HFFc6 (cell line): ENCODE measurements at places on chromosomes 2 and 18.
A peak's percentile ranks its signal among the peaks of the same experiment; 100 is the strongest.

- DNase-seq = no peak
Observed at GRCh38 chr2:211175956-211176355, 619.6 kb downstream of the CPS1 start.

- DNase-seq = no peak
Observed at GRCh38 chr2:232971744-232972143, 41.3 kb downstream of the NGEF start.

DNA sequence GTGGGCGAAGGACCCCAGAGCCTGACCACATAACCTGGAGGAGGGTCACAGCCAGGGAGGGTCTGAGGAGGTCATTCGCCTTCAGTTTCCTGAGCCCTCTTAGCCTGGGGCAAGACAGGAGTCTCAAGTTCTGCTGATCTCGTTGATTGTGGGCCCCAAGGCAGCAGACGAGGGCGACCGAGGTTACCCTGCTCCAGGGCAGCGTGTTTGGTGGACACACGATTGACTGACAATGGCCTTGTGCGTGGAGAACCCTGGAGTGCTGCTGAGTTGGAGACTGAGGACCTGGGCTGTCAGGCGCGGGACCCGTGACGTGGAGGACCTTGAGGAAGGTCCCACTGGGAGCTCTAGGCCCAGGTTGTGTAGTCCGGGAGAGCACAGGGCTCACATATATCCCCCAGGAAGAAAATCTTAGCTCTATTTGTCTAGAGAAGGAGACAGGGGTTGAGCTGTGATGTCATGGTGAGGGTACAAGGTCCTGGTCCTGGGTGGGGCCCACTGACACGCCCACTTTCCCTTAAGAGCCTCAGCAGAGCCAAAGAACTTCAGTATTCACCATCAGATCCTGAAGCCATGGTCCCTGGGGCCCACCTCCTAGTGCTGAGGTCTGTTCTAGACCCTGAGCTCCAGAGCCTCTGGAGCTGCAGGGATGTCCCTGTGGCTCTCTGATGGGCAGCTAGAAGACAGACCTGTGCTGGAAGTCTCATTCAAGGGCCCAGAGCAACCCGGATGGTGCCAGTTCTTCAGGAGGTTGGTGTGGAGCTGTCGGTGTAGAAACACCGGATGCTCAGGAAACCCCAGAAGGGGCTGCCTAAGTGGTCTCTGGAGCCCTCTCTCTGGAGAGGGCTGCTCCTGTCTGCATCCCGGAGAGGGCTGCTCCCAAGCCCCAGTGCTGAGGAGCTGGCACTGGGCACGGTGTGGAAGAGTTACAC is 53.1 kb downstream of the DYSF start:
- no peak for DNase-seq

DNA sequence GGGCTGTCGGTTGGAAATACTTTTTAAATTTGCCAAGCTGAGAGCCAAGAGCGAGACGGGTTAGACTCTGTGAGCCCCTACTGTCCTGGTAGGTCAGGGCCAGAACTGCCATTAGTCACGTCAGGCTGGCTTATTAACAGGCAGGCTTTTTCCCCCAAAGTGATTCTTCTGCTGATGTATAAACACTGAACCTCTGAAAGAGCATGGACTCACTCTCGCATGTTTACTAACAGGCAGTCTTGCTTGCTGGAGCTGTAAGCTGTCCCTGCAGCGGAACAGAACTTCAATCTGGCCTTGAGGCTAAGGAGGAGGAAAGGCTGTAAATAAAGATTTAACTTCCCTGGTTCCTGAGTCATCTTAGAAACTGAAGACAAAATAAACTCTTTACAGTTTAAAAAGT is 288.4 kb downstream of the PIEZO2 start:
- no peak for DNase-seq

- DNase-seq = no peak
Observed at GRCh38 chr2:20676353-20677215, 9.6 kb downstream of the GDF7 start.

- DNase-seq = peak; percentile 11
Observed at GRCh38 chr2:179340678-179341077, 76.0 kb upstream of the SESTD1 start.

GRCh38 chr2:219506802-219507526 is 7.3 kb upstream of the ASIC4 start:
- no peak for DNase-seq

- no peak for DNase-seq
Observed at GRCh38 chr2:8378016-8378810, 303.6 kb upstream of the ID2 start.

DNA sequence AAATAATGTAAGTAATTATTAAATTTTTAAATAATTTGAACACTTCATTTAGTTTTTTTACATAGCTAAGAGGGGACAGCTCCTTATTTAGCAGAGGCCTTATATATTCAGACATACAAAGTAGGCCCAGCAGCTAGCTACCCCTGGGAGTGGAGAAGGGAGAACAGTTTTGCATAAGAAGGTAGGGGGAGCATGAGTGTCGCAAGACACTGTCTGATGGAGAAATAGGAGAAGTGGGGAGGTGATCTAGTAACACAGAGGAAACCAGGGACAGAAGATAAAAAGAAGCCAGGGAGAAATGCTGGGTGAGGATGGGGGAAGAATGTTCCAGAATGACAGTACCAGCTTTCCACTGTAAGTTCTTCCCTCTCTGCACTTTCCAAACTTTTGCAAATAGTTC is 16.0 kb upstream of the RGPD4 start:
- no peak for DNase-seq

DNA sequence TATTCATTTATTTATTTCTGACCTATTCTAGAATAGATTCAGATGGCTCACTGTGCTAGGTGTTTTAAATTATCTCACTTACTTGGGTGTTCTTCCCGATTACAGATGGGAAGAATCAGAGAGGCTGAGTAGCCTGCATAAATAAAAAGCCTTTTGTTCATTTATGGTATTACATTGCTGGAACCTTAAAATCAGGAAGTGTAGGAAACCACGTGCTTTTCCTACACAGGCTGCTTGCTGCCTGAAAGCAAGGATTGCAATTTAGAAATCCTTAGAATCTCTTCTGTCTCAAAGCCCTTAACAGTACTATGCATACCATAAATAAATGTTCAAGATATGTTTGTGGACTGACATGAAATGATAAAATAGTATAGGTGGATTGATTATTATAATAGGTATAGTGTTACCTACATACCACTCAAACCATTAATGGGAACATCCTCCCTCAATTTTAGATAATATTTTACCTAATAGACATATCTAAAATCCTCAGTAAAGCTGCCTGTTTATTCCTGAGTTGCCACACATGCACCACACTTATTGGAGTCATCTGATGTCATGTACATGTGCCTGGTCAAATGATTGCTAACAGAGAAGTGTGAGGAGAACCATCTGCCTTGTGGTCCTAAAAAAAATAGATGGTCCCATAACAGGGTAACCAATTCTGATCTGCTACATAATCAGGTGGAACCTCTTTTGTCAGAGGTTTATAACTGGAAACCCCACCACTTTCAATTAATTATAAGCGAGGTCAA is 73.5 kb upstream of the C2orf15 start:
- DNase-seq = no peak

- no peak for DNase-seq
Observed at GRCh38 chr18:79739440-79739778, 58.3 kb upstream of the KCNG2 start.

DNA sequence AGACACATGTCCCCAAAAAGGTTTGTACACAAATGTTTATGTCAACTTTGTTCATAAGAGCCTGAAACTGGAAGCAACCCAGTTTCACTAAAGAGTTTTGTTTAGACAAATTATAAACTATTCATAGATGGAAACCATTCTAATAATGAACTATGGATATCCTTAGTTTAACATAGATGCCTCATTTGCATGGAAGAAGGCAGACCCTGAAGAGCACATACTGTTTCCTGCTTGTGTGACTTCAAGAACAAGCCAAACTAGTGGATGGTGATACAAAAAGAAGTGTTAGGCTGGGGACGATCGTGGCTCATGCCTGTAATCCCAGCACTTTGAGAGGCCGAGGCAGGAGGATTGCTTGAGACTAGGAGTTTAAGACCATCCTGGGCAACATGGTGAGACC is 48.1 kb downstream of the ACOXL start:
- no peak for DNase-seq

- no peak for DNase-seq
Observed at GRCh38 chr2:64341461-64341860, 112.5 kb upstream of the LGALSL start.

DNA sequence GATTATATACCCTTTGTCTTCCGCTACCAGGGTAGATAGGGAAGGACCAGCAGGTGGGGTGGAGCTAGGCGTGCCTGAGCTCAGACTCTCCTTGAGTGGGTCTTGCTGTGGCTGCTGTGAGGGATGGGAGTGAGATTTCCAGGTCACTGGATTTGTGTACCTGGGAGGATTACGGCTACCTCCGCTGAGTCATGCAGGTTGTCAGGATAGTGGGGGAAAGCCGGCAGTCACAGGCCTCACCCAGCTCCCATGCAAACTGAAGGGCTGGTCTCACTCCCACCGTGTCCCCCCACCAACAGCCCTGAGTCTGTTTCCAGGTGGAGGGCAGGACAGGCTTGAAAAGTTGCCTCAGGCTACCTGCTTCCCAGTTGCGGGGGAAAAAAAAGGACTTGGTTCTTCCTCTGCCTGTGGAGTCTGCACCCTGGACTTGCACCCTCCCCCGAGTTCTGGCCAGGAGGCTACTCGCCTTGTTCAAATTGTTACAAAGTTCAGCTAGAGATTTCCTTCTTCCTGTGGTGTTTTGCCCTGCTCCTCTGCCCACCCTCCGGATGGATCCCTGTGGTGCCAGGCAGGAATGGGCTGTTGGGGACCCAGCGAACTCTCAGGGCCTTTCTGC is 268.3 kb downstream of the VAPA start:
- DNase-seq = no peak

- DNase-seq = peak; percentile 52
Observed at GRCh38 chr2:72414137-72414760, 266.6 kb upstream of the CYP26B1 start.

DNA sequence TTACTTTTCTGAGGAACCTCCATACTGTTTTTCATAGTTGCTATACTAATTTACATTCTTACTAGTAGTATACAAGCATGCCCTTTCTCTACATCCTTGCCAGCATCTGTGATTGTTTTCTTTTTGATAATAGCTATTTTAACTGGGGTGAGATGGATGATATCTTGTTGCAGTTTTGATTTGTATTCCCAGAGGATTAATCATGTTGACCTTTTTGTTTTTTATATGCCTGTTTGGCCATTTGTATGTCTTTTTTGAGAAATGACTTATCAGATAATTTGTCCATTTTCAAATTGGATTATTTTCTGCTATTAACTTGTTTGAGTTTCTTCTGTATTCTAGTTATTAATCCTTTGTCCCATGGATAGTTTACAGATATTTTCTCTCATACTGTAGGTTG is 141.5 kb downstream of the UBR3 start:
- DNase-seq = no peak

- peak; percentile 40 for DNase-seq
Observed at GRCh38 chr2:191846515-191847476, at the start of gene CAVIN2. CAVIN2 (minus strand) TSS chr2:191847088; CDS start chr2:191846925, 163 bp downstream.

- no peak for DNase-seq
Observed at GRCh38 chr2:113167962-113168340, 5.8 kb upstream of the PSD4 start.

- DNase-seq = no peak
Observed at GRCh38 chr2:112342067-112342550, 66.7 kb downstream of the ZC3H6 start.

DNA sequence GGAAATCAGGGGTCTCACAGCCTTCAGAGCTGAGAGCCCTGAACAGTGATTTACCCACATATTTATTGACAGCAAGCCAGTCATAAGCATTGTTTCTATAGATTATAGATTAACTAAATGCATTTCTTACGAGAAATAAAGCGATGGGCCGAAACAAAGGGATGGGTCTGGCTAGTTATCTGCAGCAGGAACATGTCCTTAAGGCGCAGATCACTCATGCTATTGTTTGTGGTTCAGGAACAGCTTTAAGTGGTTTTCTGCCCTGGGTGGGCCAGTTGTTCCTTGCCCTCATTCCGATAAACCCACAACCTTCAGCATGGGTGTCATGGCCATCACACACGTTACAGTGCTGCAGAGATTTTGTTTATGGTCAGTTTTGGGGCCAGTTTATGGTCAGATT is 36.4 kb downstream of the TANC1 start:
- DNase-seq = no peak

- DNase-seq = no peak
Observed at GRCh38 chr2:71864085-71864484, 283.6 kb downstream of the CYP26B1 start.

- DNase-seq = no peak
Observed at GRCh38 chr2:239152239-239152915, 248.4 kb downstream of the HDAC4 start.

DNA sequence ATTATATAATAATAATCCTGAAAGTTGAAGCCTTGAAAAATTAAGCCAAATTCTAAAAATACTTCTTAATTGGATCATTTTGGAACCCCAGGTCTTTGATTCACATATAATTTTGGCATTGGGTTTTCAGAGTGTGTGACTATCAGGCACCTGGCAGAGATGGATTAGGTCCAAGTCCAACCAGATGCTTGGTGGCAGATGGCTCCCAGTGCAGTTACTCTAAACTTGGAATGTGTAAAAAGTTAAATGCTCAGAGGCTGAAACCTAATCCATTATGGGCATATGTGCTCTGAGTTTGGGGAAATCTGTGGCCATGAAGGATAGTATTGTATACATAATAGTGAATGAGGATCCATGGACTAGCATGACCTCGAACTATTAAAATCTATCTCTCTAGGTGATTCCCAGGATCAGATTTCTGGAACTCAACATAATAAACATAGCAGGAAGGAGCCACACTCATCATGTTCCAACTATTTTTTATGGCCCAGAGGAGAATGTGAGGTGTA is 333.0 kb downstream of the RPRM start:
- DNase-seq = no peak

DNA sequence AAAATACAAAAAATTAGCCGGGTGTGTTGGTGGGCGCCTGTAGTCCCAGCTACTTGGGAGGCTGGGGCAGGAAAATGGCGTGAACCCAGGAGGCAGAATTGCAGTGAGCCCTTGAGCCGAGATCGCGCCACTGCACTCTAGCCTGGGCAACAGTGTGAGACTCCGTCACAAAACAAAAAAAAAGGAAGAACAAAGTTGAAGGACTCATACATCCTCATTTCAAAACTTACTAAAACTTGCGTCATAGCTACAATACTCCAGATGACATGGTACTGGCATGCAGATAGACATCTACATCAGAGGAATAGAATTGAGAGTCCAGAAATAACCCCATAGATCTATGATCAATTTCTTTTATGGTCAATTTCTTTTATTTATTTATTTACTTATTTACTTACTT is 13.6 kb upstream of the CYP27C1 start:
- no peak for DNase-seq

- peak; percentile 76 for DNase-seq
Observed at GRCh38 chr2:150485114-150485870, 2.2 kb downstream of the RND3 start.

GRCh38 chr2:198004173-198004572 is 199.8 kb downstream of the PLCL1 start:
- no peak for DNase-seq

DNA sequence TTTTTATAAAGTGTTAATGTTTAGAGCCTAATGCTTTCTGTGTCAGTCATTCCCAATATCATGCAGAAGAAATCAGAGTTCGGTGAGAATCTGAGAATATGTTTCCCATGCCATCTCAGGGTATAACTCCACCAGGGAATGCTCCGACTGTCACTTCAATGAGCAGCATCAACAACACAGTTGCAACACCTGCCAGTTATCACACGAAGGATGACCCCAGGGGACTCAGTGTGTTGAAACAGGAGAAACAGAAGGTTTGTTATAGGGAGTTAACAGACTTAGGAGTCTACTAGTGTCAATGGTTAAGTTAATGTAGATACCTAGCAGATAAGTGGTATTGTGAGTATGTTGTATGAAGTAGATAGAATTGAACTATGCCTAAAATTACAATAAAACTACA is 31.0 kb downstream of the VAPA start:
- DNase-seq = no peak
